Activated CD4-positive, alpha-beta memory T cell treated with anti-CD3 and anti-CD28 coated beads for 36 hours (primary cell): ENCODE measurements at places on chromosomes 13 and 19. TPM values are rescaled to one million over a fixed set of nuclear protein-coding genes. Genes with fewer than 3 reads are reported as not detected.

DNA sequence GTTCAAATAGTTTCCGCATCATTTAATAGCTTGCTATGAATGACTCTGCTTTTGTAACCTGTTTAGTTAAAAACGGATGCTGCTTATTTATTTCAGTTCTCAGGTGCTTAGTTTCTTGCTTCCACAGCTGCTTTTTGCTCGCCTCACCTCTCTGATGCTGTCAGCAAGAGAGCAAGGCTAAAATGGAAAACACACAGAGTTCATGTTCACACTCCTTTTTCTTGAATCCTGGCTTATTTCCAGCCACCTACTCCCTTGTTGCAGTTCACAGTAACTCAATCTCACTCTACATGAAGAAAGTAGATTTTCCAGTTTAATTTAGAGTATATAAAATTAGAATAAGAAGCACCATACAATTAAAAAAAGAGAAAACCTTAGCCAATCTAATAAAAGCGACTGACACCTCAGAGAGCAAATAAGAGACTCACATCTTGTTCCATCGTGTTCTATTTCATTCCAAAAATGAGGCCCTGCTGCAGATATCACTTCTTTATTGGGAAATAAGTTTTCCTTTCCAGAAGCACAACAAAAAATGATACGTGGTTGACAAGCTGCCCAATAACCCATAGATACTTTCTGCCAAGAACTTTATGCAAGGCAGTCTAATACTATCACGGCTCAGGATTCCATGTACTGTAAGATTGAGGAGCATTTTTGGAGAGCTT is 326.1 kb upstream of the SLITRK1 start:
- DNase-seq: no peak

GRCh38 chr13:46296115-46296822 is 84.5 kb downstream of the LRRC63 start:
- no peak for DNase-seq

CLDND2 gene
- total RNA-seq: 2.8 TPM

GRCh38 chr13:81682081-81682630 is 1341.2 kb upstream of the SPRY2 start:
- DNase-seq: no peak

DNA sequence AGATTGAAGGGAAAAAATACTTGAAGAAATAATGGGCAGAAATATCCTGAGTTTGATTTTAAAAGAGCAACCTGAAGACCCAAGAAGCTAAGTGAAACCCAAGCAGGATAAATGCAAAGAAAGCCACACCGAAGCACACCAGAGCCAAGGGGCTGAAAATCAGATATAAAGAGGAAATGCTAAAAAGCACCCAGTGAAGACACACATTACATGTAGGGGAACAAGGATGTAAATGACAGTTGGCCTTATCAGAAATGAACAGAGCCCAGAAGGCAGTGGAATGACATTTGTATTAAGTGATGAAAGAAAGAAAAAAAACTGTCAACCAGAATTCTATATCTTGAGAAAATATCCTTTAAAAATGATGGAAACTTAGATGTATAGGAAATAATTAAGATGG is 139.1 kb downstream of the SLC7A1 start:
- no peak for DNase-seq

DNA sequence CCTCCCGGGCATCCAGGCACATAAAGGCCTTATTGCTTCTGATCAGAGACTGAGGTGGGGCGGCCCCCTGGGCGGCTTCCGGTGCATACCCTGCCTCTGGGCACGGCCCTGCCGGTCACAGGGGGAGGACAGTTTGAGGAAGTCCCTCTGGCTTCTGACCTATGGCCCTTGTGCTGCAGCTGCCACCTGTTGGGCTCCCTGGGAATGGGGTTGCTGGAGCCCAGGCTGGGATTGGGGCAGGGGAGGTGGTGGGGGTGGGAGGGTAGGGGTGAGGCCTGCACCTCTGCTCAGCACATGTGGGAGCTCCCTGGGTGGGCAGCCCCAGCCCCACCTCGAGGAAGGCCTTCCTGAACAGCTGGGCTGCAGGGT is 10.7 kb downstream of the ANO8 start:
- peak; percentile 49 for DNase-seq

- no peak for DNase-seq
Measured at GRCh38 chr13:76917095-76917494, 30.9 kb upstream of the KCTD12 start.
